Activated naive CD4-positive, alpha-beta T cell treated with Interleukin-2 at 50 U/mL for 16 hours (primary cell): ENCODE measurements at places on chromosomes 2 and 18.

GRCh38 chr2:239519089-239519920 is 118.5 kb upstream of the HDAC4 start:
- DNase-seq = no peak

DNA sequence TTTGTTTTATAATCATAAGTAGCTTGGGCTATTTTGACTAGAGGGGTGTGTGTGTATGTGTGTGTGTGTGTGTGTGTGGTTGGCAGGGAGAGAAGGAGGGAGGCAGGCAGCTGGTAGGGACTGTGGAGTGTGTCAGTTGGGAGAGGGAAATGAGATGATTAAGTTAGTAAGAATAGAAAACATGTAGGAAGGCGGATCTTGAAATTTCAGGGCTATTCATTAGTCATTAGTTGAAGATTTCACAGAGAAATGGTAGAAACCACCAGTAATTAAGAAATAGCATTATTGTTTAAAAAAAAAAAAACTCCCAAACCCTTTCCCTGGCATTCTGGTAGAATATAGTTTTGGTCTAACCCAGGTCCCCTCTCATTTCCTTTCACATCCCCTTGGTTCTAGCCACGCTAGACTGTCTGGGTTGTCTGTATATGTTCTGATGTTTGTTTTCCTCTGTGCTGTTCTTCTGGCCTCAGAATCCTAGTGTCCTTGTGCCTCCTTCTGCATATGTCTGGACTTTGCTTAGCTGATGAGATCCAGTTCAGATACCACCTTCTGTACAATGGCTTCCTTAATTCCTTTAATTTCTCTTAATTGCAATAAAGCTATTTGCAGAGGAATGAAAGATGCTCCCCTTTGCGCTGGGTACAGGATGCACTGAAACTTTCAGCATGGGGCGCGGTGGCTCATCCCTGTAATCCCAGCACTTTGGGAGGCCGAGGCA is 161.6 kb downstream of the NEDD4L start:
- no peak for DNase-seq

DNA sequence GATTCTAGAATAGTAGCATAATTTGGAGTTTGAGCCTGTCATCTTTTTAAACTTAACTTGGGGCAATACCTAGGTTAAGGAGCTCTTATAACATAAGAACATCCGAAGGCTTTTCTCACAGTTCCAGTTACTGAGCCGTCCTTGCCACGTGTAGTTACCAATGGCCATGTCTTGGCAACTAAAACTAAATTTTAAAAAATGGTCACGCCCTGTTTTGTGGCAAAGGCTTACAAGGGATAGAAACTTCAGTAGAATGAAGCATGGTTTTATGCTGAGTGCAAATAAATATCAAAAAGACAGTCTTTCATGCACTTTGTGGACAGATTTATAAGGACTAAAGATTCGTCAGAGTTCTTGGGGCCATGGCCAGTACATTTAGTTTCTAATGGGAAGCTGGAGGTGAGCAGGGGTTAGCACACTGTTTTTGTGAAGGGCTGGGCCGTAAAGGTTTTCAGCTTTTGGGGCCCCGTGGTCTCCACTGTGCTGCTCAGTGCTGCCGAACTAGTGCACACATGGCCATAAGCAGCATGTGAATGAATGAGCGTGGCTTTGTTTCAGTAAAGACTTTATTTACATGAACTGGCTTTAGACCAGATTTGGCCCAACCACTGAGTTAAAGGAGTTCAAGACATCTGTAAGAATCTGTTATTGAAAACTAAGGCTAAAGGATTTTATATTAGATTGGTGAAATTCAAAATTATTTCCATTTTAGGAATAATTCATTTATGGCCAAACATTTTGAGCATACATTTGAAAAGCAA is 41.1 kb downstream of the GRHL1 start:
- DNase-seq = no peak

GRCh38 chr2:208584378-208584985 is 177.9 kb downstream of the PTH2R start:
- no peak for DNase-seq

DNA sequence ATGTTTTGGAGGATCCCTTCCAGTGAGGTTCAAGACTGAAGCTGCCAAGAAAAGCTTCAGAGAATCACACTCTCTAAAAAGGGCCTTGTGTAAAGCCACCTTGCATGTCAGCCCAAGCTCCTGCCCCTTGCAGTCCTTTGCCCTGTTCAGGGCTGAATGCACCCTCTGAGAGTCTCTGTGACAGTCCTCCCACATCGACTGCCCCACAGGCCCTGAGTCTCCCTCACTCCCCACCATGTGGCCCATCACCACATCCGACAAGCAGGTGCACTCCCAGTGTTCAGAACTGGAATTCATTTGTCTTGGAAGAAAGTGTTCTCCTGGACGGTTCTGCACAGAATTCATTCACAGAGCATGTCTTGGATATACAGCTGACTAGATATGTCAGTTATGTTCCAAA is 31.0 kb downstream of the BCL11A start:
- DNase-seq = no peak

DNA sequence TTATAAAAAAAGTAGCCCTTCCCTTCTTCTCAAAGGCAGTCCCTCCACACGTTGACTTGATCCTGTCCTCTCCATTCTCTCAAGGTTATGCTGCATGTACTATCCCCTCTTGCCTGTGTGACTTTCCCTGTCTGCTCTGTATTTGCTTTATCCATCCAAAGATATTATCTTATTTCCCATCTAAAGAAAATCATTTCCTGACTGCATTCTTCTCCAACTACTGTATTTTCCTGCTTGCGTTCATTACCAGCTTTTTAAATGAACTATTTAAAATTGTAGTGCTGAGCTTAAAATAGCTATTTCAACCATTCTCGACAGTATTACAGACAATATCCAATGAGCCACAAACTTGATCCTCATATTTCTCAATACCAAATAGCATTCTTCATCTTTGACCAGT is 716.0 kb upstream of the REG3G start:
- no peak for DNase-seq

DNA sequence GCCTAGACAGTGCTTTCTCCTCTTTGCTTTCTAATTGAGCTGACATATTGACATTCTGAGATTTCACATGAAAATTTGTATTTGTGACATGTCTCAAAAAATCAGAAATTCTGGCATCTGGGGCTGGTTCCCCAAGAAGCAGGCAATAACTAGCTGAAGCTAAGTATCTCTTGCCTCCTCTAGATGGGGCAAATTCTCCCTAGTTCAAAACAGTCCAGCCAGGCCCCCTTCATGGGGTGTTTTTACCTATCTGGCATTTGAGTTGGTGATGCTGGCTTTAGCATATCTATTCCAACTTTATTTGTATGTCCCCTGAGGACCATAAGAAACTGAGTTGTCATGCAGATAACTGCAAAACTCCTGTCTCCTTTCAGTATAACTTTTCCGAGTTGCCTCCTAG is 39.9 kb downstream of the ARHGAP15 start:
- no peak for DNase-seq

DNA sequence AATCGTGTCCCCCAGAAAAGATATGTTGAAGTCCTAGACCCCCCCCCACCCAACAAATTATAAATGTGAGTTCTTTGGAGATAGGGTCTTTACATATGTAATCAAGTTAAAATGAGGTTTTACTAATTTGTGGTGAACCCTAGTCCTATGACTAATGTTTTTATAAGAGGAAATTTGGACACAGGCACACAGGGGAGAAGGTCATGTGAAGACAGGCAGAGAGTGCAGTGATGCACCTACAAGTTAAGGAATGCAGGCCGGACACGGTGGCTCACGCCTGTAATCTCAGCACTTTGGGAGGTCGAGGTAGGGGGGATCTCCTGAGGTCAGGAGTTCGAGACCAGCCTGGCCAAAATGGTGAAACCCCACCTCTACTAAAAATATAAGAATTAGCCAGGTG is 5.8 kb upstream of the PMAIP1 start:
- no peak for DNase-seq

- no peak for DNase-seq
Measured at GRCh38 chr2:197297266-197297665, 13.3 kb downstream of the ANKRD44 start.

- no peak for DNase-seq
Measured at GRCh38 chr2:85459771-85460170, 41.3 kb downstream of the SH2D6 start.

DNA sequence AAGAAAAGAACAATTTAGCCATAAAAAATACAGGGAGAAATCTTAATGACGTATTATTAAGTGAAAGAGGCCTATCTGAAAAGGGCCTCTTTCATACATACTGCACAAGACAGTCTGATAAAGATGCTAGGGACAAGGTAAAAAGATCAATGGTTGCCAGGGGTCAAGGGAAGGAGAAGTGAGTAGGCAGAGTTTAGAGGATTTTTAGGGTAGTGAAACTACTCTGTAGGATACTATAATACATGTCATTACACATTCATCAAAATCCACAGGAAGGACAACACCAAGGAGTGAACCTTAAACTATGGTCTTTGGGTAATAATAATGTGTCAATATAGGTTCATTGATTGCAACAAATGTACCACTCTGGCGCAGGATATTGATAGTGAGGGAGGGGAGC is 289.3 kb downstream of the FSIP2 start:
- no peak for DNase-seq

DNA sequence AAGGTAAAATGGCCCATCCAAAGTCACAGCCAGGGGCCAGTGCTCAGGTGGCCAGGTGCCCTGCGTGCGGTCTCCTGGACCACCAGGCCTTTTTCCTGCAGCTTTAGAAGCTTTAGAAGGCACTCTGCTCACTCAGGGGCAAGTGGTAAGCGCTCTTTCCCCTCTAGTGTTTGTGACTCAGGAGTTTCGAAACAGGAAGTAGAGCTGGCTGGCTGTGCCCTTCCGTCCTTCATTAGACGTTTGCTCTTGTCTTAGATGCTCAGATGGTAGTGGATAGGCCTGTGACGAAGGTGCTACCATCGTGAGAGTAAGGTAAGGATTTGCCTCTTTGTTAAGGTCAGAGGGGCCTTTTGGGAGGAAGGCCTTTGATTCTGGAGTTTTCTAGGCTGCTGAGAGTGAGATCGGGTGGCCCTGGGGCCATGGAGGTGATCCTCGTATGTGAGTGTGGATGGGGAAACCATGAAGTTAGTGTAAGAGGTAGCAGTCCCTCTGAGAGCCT is at the start of gene CASP8:
Gene CASP8 (plus strand): TSS at position 235 of the 499 bp plus-strand sequence. CDS start 5,951 bp downstream, outside the sequence.
- DNase-seq = peak; percentile 66

GRCh38 chr2:42223067-42223854 is 54.1 kb downstream of the EML4 start:
- no peak for DNase-seq

DNA sequence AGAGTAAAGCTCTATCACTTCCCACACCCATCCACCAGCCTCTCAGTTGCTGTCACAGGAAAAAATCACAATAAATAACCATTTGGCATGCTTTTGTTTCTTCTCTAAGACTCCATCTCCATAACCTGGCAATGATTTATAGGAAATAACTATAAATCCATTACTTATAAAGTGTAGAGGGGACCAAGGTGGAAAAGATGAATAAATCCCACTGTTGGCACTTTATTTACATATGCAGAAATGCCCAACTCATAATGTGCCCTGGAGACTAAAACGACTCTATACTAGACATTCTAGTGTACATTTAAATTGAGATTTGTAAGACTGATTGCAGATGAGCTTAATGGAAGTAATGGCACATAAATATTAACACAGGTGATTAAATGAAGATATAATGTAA is 7.5 kb upstream of the NOSTRIN start:
- DNase-seq = no peak

GRCh38 chr18:28078298-28078697 is 98.6 kb downstream of the CDH2 start:
- no peak for DNase-seq

GRCh38 chr2:67169417-67170140 is 227.6 kb upstream of the ETAA1 start:
- DNase-seq = no peak
